ENCODE measurements at places on chromosomes 1 and 21.

- DNase-seq, result no peak
Observed at GRCh38 chr1:42144711-42145388, 8.4 kb upstream of the GUCA2B start.

DNA sequence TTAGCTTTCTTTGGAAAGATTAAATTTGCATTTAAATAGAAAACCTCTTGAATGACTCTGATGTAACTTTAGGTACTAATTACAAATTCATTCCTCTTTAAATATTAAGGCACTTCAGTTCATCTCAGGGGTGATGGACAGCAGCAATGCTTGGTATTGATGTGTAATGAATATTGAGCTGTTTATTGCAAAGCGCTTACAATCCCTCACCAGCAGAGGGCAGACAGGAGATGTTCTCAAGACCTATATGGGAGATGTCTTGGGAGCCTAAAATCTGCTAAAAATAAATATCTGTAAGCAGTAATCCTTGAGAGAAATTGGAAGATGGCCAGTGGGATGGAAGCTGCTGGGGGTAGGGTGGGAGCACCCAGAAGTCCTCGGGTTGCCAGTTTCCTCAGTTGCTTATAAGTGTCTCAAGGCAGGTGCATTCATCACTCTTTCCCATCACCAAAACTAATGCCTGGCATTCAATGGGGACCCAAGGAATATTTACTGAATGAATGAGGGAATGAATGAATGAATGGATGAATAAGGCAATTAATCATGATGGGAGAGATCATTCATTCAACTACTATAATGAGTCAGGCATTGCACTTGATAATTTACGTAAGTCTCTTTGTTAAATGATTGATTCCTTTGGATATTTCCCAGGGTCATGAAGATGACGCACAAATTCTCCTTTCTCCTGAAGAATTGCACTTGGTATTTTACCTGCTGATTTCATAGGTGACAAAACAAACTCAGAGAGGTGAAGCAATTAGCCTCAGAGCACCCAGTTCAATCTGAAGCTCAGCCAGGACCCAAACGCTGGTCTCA lies 2.3 kb downstream of the KLHDC8A start:
- peak; percentile 23 for DNase-seq

- no peak for DNase-seq
Observed at GRCh38 chr1:43900386-43900785, 33.2 kb upstream of the ARTN start.

- no peak for DNase-seq
Observed at GRCh38 chr1:17210176-17210575, 5.2 kb downstream of the PADI1 start.

DNA sequence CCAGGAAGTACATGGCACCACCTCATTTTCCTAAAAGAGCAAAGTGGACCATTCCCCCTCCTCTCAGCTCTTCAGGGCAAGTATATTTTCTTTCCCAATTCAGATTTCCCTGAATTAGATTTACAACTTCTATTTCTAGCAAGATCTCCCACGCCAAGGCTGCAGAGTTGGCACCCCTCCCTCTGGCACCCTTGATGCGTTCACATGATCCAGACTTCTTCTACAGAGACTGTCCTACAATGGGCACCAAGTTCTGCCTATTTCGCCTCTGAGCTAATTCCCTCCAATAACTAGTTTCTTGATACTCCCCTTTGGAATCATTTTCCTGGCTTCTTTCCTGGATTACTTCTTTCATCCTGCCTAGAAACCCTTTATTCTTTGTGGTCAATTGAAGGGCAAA lies 122.0 kb downstream of the CDC7 start:
- DNase-seq, result no peak

DNA sequence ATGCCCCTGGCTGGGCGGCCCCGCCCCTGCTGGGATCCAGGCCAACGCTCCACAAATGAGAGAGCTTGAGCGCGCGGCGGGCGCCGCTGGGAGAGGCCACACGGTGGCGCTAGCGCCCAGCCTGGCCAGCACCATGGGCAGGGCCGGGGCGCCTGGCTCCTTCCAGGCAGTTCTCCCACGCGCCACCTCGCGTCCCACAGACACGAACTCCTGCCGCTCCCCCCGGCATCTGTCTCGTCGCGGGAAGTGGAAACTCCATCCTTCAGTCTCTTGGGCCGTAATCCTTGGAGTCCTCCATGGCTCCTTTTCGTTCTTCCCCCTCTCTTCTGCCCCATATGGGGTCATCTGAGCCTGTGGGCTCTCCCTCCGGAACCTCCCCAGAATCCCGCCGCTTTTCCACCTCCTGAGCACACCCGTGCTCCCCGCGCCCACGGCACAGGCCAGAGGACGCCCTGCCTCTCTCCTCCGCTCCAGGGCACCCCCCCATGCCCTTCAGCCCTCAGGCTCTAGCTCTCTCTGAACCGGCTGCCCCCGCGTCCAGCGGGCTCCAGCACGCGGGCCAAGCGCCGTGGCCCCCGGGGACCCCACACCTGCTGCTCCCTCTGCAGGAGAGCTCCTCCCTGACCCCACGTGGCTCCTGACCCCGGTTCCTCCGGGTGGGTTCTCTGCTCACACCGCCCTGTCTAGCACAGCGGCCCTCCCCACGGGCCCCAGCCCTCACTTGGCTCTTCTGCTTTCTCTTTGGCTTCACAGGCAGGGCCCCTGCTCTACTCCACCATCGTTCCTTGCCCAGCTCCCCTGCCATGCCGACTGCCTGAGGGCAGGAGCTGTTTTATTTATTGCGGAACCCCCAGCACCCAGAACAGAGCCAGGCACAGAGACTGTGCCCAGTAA lies 31.9 kb upstream of the EDN2 start:
- DNase-seq, result peak; percentile 73

DNA sequence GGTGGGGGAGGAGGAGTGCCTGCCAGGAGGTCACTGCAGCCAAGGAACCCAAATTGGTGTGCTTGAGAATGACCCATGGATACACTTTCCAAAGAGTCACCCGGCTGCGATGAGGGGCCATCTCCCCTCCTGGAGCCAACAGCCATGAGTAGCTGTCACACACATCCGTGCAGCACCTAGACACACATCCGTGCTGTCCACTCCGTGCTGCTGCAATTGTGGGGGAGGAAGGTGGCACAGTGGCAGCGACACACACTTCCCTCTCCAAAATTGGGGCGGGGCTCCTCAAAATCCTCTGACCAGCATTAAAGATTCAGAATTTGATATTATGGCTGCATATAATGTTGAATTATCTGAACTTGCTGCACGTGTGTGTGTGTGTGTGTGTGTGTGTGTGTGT lies 15.8 kb downstream of the TP73 start:
- DNase-seq, result no peak

GRCh38 chr1:109624201-109625010 lies 4.8 kb downstream of the AMPD2 start:
- DNase-seq, result no peak

DNA sequence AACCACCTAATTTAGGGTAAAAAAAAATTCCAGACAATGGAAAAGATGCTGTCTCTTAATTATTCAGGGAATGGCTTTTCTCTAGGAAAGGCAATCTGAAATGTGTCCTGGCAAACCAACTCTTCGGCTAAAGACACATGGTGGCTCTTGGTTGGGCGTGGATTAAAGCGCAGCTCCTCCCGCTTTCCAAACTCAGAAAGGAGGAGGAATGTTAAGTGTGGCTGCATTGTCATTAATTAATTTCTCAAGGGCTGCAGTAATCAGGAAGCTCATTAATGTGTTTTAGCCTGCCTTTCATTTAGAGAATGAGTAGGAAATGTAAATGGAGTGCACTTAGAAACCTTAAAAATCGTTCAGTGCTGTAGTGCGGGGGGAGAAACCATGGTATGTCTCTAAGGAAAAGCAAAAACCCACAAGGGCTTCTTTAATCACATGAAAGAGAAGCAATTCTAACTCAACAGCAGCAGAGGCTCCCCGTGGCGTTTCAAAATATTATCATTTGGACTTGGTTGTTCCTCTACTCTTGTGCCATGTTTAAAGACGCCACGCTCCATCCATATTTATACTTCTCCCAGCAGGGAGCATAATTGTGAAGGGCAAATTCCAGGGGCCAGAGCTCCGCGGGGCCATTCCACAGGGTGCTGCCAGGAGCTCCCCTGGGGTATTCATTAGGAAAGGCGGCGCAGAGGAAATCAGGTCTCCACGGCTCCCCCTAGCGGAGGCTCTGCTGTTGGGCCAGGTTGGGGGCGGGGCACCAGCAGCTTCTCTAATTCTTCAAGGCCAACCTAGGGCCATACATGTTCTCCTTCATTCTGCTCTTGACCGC lies 91.9 kb upstream of the SSX2IP start:
- DNase-seq, result peak; percentile 68

- DNase-seq, result no peak
Observed at GRCh38 chr1:212133319-212133718, 97.8 kb downstream of the DTL start.

DNA sequence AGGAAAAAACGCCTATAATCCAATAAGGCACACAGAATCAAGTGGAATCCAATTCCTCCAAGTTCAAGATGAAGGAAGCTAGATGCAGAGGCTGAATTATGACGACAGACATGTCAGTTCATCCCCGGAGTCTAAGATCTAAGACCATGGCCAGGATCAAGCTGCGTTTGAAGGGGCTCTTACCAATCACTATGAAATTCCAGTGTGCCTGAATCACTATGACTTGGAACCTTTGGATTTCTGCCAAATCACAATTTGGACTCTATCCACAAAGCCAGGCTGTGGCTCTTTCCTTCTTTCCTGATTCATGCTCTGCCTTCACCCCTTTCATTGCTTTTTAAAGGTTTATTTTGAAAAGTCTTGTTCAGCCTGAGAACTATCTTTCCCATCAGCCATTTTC lies 17.1 kb downstream of the OLIG2 start:
- no peak for DNase-seq

GRCh38 chr21:43890042-43890441 lies 25.0 kb downstream of the AGPAT3 start:
- no peak for DNase-seq

- no peak for DNase-seq
Observed at GRCh38 chr1:174358786-174359453, 88.8 kb upstream of the GPR52 start.

GRCh38 chr1:159428536-159428935 lies 3.5 kb upstream of the OR10J4 start:
- DNase-seq, result no peak

GRCh38 chr21:45219517-45219916 lies 68.2 kb downstream of the POFUT2 start:
- no peak for DNase-seq

GRCh38 chr21:44418876-44419230 lies 36.5 kb upstream of the LRRC3 start:
- no peak for DNase-seq

DNA sequence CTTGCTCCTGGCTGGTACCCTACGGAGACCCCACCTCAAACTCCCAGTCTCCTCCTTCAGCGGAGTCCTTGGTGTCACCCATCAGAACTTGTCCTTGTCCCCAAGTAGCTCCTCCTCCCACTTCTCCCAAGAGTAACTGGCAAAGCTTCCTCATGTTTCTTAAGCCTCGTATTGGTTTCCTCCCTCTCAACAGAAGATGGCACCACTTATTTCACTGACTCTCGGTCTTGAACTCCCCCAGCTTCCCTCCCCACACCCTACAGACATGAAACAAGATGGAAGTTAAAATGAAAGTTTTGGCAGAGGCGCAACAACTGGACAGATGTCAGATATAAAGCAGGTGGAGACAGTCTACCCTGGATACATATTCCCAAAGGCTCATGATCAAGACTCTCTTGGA lies 13.4 kb downstream of the RAB7B start:
- DNase-seq, result no peak

GRCh38 chr21:31837618-31838390 lies 35.0 kb upstream of the HUNK start:
- DNase-seq, result no peak

DNA sequence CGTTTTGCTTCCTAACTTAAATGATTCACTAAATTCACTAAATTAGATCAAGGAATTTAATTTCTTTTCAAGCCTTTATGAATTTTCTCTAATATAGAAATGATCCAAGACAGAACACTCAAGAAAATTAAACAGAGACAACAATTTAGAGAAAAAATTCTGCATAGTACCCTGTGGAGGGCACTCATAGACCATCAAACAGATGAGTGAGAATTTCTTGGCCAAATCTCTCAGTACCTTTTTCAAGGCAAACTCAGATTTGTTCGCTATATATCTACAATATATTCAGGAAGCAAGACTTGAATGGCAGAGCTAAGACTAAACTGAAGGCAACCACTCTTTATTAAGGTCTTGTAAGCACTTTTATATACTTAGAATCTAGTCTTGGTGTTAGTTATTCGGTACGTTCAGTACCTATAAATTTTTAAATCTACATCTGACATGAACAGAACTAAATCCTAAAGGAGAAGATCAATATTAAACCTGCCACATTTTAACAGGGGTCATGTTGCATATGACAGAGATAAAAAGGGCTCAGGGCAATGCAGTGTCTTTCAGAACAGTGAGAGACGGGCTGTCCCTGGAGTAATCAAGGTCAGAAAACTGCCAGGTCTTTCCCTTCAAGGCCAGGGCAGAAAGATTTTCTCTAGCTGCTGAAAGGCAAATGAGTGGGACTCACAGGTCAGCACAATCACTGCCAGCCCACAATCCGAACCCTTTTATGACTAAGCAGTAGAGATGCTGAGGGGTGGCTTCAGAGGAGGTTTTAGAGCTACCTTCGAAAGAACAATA lies 118.8 kb upstream of the TMPRSS15 start:
- DNase-seq, result no peak

DNA sequence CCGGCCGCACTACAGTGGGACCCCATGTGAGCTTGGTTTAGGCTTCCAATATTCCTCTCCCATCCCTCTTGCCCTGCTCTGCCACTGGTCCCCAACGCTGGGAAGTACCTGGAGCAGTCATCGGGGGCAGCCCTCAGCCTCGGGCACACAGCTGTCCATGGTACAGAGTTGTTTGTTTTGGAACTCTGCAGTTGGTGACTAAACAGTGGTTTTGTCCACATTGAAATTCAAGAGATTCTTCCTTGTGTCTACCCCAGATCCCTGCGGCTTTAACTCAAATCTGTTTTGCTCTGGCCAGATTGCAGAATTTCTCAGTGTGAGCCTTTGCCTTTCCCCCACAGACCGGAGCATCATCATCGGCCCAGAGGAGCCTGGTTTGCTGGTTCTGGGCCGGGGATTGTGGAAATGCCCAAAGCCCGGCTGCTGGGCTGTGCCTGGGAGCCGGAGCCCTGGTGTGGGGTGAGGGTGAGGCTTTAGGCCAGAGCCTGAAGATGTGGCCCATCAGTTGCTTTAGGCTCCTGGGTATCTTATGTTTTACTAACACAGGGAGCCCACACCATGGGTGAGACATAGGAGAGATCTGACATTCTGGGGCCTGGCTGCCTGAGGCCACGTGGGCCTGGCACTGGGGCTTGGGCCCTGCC lies 93.2 kb downstream of the ARHGEF10L start:
- DNase-seq, result no peak

- no peak for DNase-seq
Observed at GRCh38 chr1:44294588-44295007, 60.5 kb downstream of the ERI3 start.

- DNase-seq, result no peak
Observed at GRCh38 chr1:243345205-243345604, 89.4 kb downstream of the SDCCAG8 start.

- no peak for DNase-seq
Observed at GRCh38 chr21:35895598-35895997, 164.7 kb downstream of the SETD4 start.

- DNase-seq, result no peak
Observed at GRCh38 chr1:70633004-70633403, 221.9 kb downstream of the CTH start.
